ENCODE measurements at places on chromosomes 7 and 10. TPM values are rescaled to one million over a fixed set of nuclear protein-coding genes. Genes with fewer than 3 reads are reported as not detected.

The ACTL6B gene
- total RNA-seq: not detected

The GPR15LG gene
- not detected for total RNA-seq

The KEL gene
- total RNA-seq: not detected

The FAM3C gene
- 34.1 TPM for total RNA-seq

The STEAP1 gene
- 15.8 TPM for total RNA-seq

The PNLIP gene
- not detected for total RNA-seq

Measured in A549 treated with DMSO at 1 μM for 4 hours (cell line).